ENCODE measurements at places on chromosomes 1 and 21. TPM values are rescaled to one million over a fixed set of nuclear protein-coding genes. Genes with fewer than 3 reads are reported as not detected.

The ZNF593OS gene
- total RNA-seq: not detected

The KCND3 gene
- not detected for total RNA-seq

The HCRTR1 gene
- total RNA-seq: not detected

The GJA4 gene
- not detected for total RNA-seq

The LHX8 gene
- total RNA-seq: not detected

The CAPN8 gene
- 0.27 TPM for total RNA-seq

The ZNF436 gene
- total RNA-seq: 4.0 TPM

The GNG12 gene
- not detected for total RNA-seq

The KCNQ4 gene
- total RNA-seq: 0.30 TPM

The DPT gene
- total RNA-seq: not detected

The LCE2B gene
- total RNA-seq: not detected

The OR2T2 gene
- not detected for total RNA-seq

The ZFP69B gene
- 2.4 TPM for total RNA-seq

The NBPF26 gene
- 25.6 TPM for total RNA-seq

The NBPF20 gene
- total RNA-seq: 3.5 TPM

The TCHH gene
- total RNA-seq: not detected

The SPATA46 gene
- not detected for total RNA-seq

- no peak for DNase-seq
These were observed 19.1 kb upstream of the NRDC start for GRCh38 chr1:51897699-51898031.

DNA sequence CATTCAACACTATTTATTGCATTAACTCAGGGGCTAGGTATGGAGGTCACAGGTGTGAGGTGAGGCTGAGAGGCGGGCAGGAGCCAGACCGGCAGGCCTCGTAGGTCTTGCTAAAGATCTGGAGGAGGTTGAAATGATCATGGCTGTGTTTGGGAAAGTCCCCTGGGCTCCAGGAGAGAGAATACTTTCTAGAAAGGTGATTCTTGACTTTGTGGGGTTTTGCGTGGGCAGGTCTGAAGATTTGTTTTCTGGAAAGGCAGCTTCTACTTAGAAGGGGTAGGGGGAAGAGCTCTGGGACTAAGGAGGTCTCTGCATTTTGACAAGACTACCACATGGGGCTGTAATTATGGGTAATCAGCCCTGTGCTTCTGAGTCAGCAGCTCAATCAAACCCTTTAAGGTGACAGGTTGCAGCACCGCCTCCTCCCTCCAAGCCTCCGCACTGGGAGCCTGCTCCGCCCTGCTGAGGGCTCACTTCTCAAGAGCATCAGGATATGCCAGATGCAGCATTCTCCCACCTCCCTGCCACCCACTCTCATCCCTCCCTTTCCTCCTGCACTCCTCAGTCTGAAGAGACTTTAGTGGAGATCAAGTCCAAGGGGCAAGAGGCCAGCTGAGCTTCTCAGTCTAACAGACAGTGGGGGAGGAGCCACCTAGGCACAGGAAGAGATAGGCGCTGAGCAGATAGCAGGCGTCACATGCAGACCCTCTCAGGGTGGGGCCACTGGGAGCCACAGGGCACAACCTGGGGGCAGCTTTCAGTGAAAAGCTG is 30.5 kb downstream of the SLC30A1 start:
- DNase-seq: peak; percentile 7

GRCh38 chr1:202161151-202162046 is 997 bp upstream of the PTPN7 start:
- DNase-seq: no peak

DNA sequence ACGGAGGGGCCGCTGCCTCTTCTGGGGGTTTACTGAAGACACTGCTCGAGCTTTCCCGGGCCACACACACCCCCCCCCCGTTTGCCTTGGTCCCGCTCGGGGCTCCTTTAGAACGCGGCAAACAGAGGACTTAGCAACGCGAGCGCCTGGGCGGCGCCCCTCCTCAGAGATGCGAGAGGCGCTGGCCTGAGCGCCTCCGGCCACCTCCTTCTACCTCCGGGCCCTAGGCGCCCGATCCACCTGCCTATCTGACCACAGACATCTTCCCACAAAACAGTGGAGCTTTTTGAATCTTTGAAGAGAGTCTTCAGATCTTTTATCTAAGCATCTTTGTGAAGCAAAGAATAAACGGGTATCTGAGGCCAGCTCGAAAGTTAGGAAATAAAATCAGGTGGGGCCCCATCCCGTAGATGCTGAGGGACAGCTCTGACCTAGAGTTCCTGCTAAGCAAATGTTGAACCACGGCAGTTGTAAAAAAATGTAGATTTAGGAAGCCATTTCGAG is 436 bp upstream of the TTLL7 start:
- DNase-seq: no peak

DNA sequence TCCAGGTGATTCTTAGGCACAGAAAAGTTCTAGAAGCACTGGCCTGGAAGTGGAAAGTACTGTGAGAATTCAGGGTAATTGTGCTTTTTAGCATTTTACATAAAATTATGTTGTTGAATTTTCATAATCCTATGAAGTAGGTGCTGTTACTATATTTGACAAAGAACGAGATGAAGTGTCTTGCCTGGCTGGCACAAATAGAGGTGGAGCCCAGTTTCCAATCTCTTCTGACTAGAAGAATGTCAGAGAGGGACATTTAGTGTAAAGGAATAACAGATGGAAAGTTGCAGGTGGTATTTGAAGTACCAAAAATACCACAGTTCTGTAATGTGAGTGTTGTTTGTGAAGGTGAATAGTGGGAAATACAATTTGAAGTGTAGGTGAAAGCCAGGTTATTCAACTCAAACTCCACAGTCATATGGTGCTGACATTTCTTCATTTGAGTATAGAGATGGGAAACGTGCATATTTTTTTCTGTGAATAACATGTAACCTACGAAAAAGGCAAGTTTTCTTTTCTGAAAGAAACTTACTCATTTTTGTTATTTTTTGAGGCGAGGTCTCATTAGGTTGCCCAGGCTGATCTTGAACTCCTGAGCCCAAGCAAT is 3.5 kb upstream of the TMCO2 start:
- no peak for DNase-seq

DNA sequence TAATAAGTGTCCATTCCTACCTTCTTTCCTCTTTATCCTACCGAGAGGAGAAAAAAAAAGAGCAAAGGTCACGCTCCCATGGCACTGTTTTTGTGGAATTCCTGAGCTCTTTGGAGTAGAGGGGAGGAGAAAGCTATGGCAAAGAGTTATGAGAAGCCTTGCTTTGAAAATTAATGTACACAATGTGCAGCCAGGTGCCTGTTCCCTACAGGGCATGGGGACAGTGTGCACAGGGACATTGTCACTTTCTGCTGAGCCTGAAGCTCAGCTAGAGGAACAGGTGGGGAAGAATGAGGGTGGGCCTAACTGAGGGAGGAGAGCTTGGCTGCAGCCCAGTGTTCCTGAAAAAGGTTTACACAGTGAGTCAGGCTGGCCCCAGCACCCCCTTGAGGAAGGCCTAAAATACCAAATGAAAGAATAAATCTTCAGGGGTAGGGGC is 66.1 kb downstream of the PLXNA2 start:
- no peak for DNase-seq

GRCh38 chr1:39525366-39526165 is 34.1 kb downstream of the BMP8A start:
- DNase-seq: no peak

DNA sequence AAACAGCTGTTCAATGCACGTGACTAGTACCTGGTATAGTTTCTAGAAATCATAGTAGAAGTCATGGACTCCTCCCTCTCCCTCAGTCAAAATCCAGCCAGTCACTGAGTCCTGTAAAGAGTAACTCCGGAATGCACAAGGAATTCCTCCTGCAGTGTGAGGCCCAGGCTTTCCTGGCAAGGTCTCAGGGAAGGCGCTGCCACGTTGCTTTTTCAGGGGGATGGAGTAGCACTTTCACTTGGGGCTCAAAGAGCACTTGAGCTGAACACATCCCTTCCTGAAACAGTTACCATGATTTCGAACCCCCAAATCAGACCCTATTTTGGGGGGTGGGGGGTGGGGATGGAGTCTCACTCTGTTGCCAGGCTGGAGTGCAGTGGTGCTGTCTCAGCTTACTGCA is 26.4 kb upstream of the LRRC8D start:
- DNase-seq: no peak

DNA sequence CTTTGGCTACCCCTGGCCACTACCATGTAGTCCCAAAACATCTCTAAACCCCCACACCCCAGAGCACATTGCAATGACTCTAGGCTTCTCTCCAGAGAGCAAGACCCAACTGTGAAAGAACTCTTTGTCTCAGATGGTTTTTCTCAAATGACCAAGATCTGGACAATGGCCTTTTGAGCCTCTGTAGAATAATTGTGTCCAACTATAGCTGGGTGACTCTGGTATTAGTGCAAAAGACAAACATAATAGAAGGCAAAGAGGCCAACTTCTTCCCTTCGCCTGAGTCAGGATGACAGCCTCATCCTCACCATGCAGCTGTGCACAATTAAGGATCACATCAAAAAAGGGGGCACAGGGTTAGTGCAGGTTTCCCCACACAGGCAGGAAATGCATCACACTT is 139.6 kb downstream of the BRINP2 start:
- DNase-seq: no peak

GRCh38 chr1:62294261-62294660 is 25.0 kb downstream of the KANK4 start:
- DNase-seq: no peak

DNA sequence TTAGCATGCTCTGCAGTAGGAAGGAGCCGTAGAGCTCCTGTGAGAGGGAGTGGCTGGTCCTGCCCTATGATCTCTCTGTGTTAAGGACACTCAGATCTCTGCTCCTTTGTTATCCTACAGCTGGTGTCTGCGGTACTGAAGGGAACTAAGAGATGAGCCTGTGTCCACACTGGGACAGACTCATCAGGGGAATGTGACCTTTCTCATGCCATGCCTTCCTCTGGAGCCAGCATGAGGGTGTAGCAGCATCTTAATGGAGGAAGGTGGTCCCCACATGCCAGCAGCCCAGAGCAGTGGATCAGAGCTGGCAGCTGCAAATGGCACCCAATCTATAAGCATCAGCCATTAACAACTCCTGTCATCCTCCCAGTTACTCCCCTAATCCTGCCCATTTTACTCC is 24.7 kb upstream of the GUCA2B start:
- DNase-seq: no peak

GRCh38 chr1:89918127-89918793 is 76.7 kb upstream of the ZNF326 start:
- DNase-seq: no peak

GRCh38 chr1:93579891-93580290 is 101.7 kb downstream of the BCAR3 start:
- no peak for DNase-seq

DNA sequence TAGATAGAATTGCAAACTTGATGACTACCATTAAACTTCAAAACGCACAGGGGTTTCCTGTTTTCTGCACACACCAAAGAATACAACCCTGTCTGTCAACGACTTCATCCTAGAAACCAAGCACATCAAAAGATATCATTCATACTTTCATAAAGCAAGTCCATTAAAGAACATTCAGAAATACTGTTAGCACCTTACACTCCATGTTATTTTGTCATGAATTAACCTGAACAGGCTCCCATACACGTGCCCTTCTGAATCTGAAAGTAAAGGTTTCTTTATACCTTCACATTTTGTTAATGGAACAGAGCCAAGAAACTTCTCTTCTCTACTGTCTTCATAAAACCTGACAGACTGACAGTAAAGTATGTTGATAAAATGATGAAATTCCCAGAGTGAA is 46.1 kb downstream of the PUM1 start:
- peak; percentile 14 for DNase-seq

DNA sequence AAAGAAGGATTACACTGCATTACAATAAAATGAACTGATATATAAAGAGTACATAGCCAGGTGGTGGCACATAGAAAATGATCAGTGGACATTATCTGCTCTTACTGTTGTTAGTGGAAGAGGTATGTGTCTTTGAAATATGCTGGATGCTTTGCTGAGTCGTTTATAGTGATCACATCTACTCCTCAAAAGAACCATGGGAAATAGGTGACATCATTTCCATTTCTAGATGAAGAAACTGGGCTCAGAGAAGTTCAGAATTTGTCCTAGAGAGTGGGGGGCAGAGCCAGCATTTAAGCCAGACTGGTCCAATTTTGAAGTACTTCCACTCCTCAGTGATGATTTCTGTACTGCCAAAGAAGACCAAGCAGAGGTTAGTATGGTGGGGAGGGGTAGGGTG is 34.0 kb upstream of the BACH1 start:
- DNase-seq: no peak

- DNase-seq: no peak
These were observed 228.5 kb downstream of the RHOU start for GRCh38 chr1:228963795-228964177.

DNA sequence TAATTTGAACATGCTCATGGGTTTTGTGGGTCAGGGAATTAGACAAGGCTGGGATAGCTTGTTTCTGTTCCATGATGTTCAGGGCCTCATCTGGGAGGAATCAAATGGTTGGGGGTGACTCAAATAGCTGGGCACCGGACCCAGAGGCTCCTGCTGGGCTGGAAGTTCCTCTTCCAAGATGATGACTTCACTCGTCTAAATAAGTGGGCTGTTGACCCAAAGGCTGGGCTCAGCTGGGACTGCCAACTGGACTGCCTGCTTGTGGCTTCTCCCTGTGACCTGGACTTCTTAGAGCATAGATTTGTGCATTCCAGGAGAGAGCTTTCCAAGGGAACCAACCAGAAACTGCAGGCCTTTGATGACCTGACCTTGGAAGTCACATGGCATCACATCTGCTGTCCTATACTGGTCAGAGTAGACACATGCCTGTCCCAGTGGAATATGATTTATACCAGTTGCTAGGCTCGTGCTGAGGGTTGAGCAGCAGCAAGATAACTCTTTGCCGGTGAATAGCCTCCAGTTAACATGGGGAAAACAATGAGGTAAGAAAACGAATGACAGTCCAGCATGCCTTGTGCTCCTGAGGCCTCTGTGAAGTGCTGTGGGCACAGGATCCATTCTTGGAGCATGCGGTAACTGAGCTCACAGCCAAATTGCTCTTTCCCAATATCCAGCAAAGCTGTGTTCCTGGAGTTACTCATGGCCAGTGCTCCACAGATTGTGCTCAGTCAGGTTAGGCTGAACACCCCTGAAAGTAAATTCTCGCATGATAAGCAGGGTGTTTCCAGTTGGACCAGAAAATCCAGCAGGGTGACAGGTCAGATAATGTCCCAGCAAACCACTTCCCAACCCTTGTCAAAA is 272.9 kb upstream of the TMEM51 start:
- no peak for DNase-seq

GRCh38 chr1:84956097-84956496 is 40.8 kb downstream of the MCOLN2 start:
- no peak for DNase-seq

DNA sequence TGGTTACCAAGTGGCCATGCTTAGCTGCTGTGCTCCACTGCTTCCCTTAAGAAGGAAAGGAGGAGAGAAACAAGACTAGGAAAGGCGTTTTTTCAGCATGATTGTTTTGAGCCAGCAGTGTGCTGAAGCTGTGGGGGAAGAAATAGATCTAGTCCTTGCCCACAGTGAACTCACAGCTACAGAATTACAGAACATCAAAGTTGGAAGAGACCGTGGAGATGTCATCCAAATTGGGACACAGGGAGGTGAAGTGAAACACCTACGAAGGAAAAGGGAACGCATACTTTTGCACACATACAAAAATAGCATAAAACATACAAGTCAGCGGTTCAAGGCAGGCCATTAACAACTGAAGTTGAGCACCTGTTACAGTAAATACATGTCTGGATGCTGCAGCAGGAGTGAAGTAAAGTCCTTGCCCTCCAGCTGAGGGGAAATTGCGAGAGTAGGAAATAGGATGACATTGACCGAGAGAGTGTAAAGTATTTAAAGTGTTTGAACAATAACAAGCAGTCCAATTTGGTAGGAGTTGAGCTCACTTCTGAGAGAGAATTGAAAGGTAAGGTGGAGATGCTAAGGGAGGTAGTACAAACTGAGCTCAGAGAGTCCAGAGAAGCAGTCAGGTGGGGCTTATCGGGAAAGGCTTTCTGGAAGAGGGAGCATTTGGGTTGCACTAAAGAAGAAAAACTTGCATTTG is 55.1 kb downstream of the KIRREL1 start:
- DNase-seq: no peak
